ENCODE measurements at places on chromosomes 3 and 15. TPM values are rescaled to one million over a fixed set of nuclear protein-coding genes. Genes with fewer than 3 reads are reported as not detected.

Gene CHL1
- total RNA-seq = not detected

Gene CHCHD4
- 23.3 TPM for total RNA-seq

Gene CYP1A2
- total RNA-seq = not detected

Gene FGF12
- not detected for total RNA-seq

Gene MNS1
- 1.7 TPM for total RNA-seq

Gene KCNAB1
- total RNA-seq = 0.49 TPM

Gene CLDN18
- not detected for total RNA-seq

Gene CLDN1
- 5.4 TPM for total RNA-seq

- peak; percentile 1 for DNase-seq
Observed at GRCh38 chr3:119731560-119732343, 28.9 kb downstream of the CFAP91 start.

GRCh38 chr3:159488602-159489001, 500.0 kb upstream of the IL12A start:
- DNase-seq = no peak

DNA sequence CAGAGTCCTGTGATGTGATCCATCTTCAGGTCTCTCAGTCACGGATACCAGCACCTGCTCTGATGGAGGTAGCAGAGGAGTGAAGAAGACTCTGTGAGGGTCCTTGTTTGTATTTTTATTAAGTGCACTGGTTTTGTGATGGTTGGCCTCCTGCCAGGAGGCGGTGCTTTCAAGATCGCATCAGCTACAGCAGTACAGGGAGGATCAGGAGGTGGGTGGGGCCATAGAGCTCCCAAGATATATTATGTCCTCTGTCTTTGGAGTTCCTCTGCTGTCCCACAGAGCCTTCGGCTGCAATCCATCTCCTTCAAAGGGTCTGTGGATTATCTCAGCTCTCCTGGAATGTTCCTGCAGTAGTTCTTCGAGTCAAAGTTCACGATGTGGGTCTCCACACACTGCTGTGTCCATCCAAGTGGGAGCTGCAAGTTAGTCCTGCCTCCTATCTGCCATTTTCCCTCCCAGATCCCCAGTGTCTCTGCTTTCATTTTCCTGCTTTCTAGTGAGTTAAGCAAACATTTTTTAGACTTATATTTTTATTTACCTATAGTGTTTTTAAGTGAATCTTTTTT, 54.7 kb downstream of the TM2D3 start:
- no peak for DNase-seq

- peak; percentile 35 for DNase-seq
Observed at GRCh38 chr3:115666920-115667737, 43.8 kb downstream of the GAP43 start.

DNA sequence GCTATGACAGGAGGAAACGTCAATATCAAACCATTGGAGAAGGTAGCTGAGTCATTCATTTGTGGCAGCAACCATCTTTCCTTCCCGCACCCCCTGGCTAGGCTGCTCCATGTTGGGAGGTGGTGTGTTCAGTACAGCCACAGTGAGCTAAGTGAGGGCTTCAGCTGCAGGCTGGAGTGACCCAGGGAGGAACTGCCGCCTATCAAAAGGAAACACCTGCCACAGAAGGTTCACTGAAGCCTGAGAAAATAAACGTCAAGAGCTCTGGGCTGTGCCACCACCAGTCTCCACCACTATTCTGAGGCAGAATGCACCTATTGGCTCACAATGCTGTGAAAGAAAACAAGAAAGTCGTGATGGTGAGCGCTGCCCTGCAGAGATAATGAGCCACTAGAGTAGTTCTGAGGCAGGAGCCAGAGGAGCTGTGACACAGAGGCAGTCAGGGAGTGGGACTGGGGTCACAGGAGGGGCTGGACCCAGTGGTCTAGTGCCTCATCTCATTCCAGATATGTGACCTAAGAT, 34.8 kb upstream of the CD47 start:
- DNase-seq = no peak

GRCh38 chr15:101248274-101248673, 3.6 kb downstream of the CHSY1 start:
- no peak for DNase-seq

DNA sequence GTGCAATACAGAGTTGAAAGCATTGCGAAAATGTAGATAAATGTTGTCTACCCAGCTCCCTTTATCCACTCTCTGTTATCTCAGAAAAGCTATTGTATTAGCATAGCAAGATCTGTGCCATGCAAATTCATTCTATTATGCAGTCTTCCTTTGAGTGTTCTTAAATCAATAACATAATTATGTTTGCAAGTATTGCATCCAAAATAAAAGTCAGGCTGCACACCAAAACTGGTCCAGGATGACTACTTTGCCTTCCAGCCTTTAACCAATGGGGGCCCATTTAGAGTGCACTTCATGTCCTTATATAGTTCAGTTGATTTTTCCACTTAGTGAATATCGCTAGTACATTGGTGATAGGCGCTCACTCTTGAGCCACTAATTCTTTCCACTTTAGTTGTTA, 107.4 kb upstream of the MLF1 start:
- DNase-seq = no peak

DNA sequence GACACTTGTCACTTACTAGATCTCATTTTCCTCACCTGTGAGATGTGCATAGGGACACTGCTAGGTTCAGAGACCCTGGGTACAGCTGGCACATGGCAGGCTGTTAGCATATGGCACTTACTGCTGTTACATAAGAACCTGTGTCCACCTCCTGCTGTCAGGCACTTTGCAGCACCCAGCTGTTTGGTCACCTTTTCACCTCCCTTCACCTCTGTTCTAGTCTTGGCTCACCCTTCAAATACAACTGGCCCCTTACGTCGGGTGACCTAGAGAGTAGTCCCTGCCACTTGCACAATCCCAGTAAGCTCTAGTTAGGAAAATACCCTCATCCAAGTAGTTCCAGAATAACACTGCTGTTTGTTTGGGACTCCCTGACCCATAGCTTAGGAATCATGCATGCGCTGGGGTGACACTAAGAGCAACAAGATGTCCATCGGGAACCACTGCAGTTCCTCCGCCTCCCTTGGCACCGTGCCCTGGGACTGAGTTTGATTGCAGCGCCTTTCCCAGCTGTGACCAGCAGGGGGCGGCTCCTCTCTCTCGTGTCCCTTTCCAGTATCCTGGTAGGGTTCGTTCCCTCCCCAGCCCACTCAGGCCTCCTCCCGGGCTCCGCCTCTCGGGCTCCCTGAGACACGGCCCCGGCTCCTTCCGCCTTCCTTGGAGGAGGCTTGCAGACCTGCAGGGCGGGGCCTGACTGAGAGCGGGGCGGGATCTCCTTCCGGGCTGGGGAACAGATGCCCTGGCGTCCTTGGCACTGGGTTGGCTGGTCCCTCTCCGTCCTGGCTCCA, 78.6 kb downstream of the ABHD5 start:
- DNase-seq = peak; percentile 89

GRCh38 chr15:73298522-73299245, 70.1 kb downstream of the HCN4 start:
- DNase-seq = no peak

DNA sequence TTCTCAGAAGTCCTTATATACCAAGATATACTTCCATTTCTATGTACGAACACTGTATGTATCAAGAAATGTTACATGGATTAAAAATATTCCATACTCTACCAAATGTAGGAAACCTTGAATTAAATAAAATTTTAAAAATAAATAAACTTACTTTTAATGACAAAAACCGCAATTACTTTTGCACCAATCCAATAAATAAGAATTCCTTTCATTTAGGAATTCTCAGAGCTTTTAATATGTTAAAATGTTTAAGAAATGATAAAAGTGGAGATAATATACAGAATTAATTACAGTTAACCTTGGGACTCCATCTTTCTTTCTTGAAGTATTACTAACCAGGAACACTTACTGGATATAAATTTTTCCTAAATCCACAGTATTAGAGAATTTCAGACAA, 272.7 kb downstream of the CNTN6 start:
- DNase-seq = no peak
